ENCODE measurements at places on chromosomes 12 and 14. TPM values are rescaled to one million over a fixed set of nuclear protein-coding genes. Genes with fewer than 3 reads are reported as not detected.

DNA sequence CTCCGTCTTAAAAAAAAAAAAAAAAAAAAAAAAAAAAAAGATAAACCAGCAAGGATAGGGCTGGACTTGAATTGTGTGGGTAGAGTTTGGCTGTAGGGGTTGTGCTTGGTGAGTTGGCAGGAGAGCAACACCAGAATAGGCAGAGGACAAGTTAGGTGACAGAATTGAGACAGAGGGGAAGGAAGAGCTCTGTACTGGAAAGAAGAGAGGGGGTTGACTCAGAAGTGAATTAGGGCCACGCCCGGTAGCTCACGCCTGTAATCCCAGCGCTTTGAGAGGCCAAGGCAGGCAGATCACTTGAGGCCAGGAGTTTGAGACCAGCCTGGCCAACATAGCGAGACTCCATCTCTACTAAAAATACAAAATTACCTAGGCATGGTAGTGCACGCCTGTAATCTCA, 6.1 kb upstream of the TMEM30B start:
- H3K4me3 ChIP-seq, result no peak overlapping the region
- peaks cover 11% of the 10 kb centered on the region for H3K4me1 ChIP-seq
- H3K27ac ChIP-seq, result no peak overlapping the region
- no peaks in the 10 kb centered on the region for H3K27me3 ChIP-seq
- no peak for DNase-seq
- no peaks in the 10 kb centered on the region for H3K36me3 ChIP-seq

DNA sequence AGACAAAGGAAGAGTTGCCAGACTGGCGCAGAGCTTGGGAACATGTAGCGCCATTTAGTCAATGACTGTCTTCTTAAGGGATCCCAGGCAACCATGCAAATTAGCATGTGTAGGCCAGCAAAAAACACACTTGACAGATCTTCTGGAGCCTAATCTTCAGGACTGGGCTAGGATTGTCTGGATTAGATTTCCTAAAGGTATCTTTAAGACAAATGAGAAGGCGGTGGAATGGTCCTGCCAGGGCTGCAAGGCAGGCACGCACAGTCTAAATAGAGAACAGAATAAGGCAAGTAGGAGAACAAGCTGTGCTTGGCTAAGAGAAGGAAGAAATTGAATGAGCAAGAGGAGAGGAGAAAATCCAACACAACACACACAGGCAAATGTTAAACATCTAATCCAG, 80.0 kb downstream of the CIT start:
- no peak overlapping the region for H3K4me3 ChIP-seq
- H3K4me1 ChIP-seq, result no peaks in the 10 kb centered on the region
- no peak overlapping the region for H3K27ac ChIP-seq
- no peaks in the 10 kb centered on the region for H3K27me3 ChIP-seq
- no peak for DNase-seq

DNA sequence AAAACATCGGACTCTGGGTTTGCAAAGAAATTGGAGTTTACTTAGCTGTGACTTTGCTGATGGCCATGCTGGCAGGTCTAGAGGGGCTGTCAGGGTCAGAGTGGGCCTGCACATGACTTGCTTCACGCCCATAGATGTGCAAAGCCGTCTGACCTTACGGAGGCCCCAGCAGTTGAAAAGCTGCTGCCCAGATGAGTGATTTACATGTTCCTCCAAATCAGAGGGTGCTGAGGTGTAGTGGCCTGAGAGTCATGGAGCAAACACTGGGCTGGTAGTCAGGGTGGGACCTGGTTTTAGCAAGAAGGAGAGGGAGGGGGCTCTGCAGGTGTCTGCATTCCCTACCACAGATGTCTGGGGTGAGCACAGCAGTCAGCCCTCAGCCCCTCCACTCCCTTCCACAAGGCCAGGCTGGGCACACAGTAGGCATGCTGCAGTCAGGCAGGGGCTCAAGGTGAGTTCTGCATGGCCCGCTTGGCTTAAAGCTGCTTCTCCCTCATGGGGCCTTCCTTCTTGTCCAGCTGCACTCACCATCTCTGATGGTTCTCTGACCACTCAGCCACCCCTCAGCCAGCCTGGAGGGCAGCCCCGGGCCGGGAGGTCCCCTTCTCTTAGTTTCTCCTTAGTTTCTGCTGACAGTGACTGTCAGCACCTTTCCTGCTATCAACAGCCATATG, 34.2 kb upstream of the EML1 start:
- H3K36me3 ChIP-seq, result no peaks in the 10 kb centered on the region
- DNase-seq, result no peak
- peaks cover 9% of the 10 kb centered on the region for H3K27me3 ChIP-seq
- no peaks in the 10 kb centered on the region for H3K4me1 ChIP-seq
- no peak overlapping the region for H3K4me3 ChIP-seq

- H3K4me1 ChIP-seq, result no peaks in the 10 kb centered on the region
- no peak for DNase-seq
- no peak overlapping the region for H3K4me3 ChIP-seq
- no peaks in the 10 kb centered on the region for H3K27me3 ChIP-seq
- no peaks in the 10 kb centered on the region for H3K36me3 ChIP-seq
Measured at GRCh38 chr12:44775901-44776300, 100.2 kb downstream of the NELL2 start.

- no peak overlapping the region for H3K4me3 ChIP-seq
- H3K27me3 ChIP-seq, result no peaks in the 10 kb centered on the region
- no peaks in the 10 kb centered on the region for H3K36me3 ChIP-seq
- no peak for DNase-seq
- no peak overlapping the region for H3K27ac ChIP-seq
Measured at GRCh38 chr14:64997108-64997794, 10.6 kb downstream of the FNTB start.

- H3K27ac ChIP-seq, result no peak overlapping the region
- no peaks in the 10 kb centered on the region for H3K36me3 ChIP-seq
- no peaks in the 10 kb centered on the region for H3K4me1 ChIP-seq
- H3K4me3 ChIP-seq, result no peak overlapping the region
Measured at GRCh38 chr12:73362666-73363065, 1090.5 kb downstream of the TRHDE start.

- H3K27me3 ChIP-seq, result no peaks in the 10 kb centered on the region
- no peak overlapping the region for H3K4me3 ChIP-seq
- no peak overlapping the region for H3K27ac ChIP-seq
- H3K36me3 ChIP-seq, result no peaks in the 10 kb centered on the region
- no peak for DNase-seq
Measured at GRCh38 chr14:36988989-36989388, 183.4 kb downstream of the SLC25A21 start.

DNA sequence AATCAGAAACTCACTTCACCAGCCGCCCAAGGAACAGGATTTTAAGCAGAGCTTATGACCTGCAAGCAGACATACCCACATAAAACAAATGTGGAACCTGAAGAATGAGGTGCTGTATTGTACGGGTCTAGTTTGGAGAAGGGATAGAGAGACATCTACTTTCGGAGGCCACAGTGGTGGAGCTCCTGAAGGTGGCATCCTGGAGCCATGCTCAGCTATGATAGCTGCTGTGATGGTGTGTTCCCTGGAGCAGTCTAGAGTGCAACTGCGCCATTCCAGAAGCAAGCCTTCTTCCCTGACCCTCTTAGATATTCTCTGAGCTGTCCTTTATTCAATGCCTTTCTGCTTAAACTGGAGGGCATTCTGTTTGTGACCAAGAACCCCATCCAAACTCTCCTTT, 402.6 kb downstream of the FUT8 start:
- no peaks in the 10 kb centered on the region for H3K4me1 ChIP-seq
- no peaks in the 10 kb centered on the region for H3K36me3 ChIP-seq
- no peaks in the 10 kb centered on the region for H3K27me3 ChIP-seq
- H3K27ac ChIP-seq, result no peak overlapping the region
- no peak overlapping the region for H3K4me3 ChIP-seq

Gene TAS2R13
- polyA plus RNA-seq, result not detected

Gene TAS2R19
- not detected for polyA plus RNA-seq

Gene RHOF
- 72.6 TPM for polyA plus RNA-seq

Gene TAS2R20
- polyA plus RNA-seq, result 0.14 TPM

Gene OTX2
- not detected for polyA plus RNA-seq

Gene TAS2R30
- polyA plus RNA-seq, result not detected

Gene NPAS3
- not detected for polyA plus RNA-seq
